ENCODE measurements at places on chromosomes 16 and 17. TPM values are rescaled to one million over a fixed set of nuclear protein-coding genes. Genes with fewer than 3 reads are reported as not detected.

Gene CCDC200
- total RNA-seq: 0.48 TPM

Gene DHRS11
- 26.6 TPM for total RNA-seq

Gene ZNF205
- 26.7 TPM for total RNA-seq

Gene CCL4L2
- not detected for total RNA-seq

Gene GRIN2A
- total RNA-seq: 1.7 TPM

Gene KCNJ18
- total RNA-seq: not detected

Gene HSD17B1
- total RNA-seq: 4.3 TPM

DNA sequence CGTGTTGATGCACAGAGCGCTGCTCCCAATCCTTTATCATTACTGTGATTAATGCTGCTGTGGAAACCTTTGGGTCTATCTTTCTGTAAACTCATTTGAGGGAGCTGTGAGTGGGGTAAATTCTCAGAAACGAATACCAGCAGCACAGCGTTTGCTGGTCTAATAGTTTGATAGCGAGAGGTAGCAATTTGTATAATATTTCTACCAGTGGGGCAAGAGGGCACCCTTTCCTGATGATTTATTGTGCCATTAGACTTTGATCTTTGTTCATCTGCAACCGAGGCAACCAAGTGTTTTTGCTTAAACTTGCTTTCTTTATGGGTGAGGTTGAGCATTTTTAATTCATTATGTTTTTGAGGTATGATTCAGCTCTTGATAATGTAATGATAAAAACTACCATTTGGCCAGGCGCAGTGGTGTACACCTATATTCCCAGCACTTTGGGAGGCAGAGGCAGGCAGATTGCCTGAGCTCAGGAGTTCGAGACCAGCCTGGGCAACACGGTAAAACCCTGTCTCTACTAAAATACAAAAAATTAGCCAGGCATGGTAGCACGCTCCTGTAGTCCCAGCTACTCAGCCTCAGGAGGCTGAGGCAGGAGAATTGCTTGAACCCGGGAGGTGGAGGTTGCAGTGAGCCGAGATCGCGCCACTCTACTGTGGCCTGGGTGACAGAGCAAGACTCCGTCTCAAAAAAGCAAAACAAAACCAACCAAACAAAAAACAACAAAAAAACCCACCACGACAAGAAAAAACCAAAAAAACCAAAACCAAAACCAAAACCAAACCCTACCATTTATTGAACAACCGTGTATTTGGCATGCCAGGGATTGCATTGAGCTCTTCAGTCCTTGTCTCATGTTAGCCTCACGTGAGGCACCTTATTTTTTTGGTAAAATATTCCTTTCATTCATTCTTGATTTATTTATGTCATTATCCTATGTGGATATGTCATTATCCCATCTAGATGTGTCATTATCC is 81.5 kb downstream of the PLCG2 start:
- no peak for DNase-seq
- H3K27ac ChIP-seq: no peak overlapping the region
- no peaks in the 10 kb centered on the region for H3K36me3 ChIP-seq
- no peaks in the 10 kb centered on the region for H3K4me1 ChIP-seq

- no peaks in the 10 kb centered on the region for H3K27me3 ChIP-seq
- H3K4me1 ChIP-seq: no peaks in the 10 kb centered on the region
- no peak overlapping the region for H3K27ac ChIP-seq
- no peak overlapping the region for H3K4me3 ChIP-seq
These were observed 276.8 kb downstream of the STX8 start for GRCh38 chr17:9298776-9299295.

GRCh38 chr17:78427140-78427539 is 48.7 kb downstream of the PGS1 start:
- H3K4me3 ChIP-seq: no peak overlapping the region
- DNase-seq: no peak
- H3K27ac ChIP-seq: no peak overlapping the region
- no peaks in the 10 kb centered on the region for H3K4me1 ChIP-seq
- no peaks in the 10 kb centered on the region for H3K27me3 ChIP-seq
- peaks cover 7% of the 10 kb centered on the region for H3K36me3 ChIP-seq

- H3K36me3 ChIP-seq: peaks cover 29% of the 10 kb centered on the region
- DNase-seq: no peak
- H3K27me3 ChIP-seq: no peaks in the 10 kb centered on the region
- no peak overlapping the region for H3K27ac ChIP-seq
- H3K4me3 ChIP-seq: no peak overlapping the region
These were observed 15.9 kb downstream of the FLOT2 start for GRCh38 chr17:28881533-28882056.

DNA sequence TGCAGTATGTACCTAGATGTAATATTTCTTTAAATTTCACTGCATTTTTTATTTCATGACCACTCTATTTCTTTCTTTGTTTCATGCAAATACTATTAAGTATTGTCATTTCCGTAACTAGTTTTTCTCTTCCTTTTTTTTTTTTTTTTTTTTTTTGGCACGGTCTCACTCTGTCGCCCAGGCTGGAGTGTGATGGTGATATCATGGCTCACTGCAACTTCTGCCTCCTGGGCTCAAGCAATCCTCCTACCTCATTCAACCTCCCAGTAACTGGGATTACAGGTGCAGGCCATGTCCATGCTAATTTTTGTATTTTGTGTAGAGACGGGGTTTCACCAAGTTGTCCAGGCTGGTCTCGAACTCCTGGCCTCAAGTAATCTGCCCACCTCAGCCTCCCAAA is 70.7 kb downstream of the TMEM114 start:
- H3K27me3 ChIP-seq: no peaks in the 10 kb centered on the region
- no peaks in the 10 kb centered on the region for H3K36me3 ChIP-seq
- H3K27ac ChIP-seq: no peak overlapping the region
- H3K4me1 ChIP-seq: no peaks in the 10 kb centered on the region
- DNase-seq: no peak

DNA sequence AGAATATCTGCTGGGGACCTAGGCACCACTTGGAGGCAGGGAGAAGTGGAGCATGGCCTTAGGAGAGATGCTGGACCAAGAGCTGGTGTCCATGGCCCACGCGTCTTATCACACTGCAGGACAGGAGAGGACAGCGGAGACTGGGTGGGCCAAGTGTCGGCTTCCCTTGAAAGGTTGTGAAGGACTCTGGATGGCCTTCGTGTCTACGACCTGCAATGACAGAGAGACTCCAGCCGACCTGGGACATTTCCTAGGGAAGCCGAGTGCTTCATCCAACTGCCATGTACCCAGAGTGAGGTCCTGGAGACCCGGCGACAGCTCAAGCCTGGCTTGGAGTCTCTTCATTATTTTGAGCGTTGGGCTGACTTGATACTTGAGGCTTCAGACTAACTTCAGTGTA is 20.5 kb downstream of the C1QTNF1 start:
- no peak for DNase-seq
- no peaks in the 10 kb centered on the region for H3K4me1 ChIP-seq
- H3K27ac ChIP-seq: no peak overlapping the region
- no peaks in the 10 kb centered on the region for H3K36me3 ChIP-seq
- no peaks in the 10 kb centered on the region for H3K27me3 ChIP-seq

DNA sequence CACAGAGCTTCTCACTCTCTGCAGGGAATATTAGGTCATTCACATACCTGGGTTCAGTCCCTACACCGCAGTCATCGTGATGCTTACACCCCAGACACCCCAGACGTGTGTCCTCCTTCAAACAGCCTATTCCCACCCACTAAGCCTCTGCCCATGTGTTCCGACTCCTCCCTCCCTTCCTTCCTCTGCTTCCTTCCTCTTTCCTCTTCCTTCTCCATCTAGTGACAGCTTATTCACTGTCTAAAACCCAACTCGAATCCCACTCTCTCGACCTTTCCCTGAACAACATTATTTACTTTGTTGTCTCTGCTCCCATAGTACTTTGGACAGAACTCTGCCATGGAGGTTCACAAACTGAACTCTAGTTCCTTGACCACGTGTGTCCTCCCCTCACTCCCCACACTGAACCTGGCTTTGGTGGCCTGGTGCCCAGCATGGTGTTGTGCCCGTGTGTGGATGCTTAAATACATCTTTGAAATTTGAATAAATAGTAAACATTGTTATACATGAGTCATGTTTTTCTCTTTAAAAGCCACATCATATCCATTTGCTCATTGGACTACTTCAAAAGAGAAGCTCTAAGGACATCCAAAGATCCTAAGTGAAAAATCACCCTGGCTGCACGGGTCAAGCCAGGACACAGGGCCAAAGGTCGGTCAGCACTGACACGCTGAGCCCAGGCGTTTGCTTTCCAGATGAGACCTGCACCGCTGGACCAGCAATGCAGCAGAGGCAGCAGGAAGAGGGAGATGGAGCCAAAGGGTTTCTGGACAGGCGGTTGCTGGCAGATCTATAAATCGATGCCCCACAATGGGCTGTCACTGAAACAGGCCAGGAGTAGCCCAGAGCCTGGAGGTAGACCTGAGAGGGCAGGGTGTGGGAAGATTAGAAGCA is 14.1 kb upstream of the G6PC1 start:
- H3K4me1 ChIP-seq: peaks cover 8% of the 10 kb centered on the region
- H3K4me3 ChIP-seq: no peak overlapping the region
- H3K27me3 ChIP-seq: no peaks in the 10 kb centered on the region
- no peak overlapping the region for H3K27ac ChIP-seq
- DNase-seq: no peak

- no peak overlapping the region for H3K4me3 ChIP-seq
- no peak for DNase-seq
- no peaks in the 10 kb centered on the region for H3K27me3 ChIP-seq
- no peak overlapping the region for H3K27ac ChIP-seq
- H3K4me1 ChIP-seq: no peaks in the 10 kb centered on the region
- peaks cover 4% of the 10 kb centered on the region for H3K36me3 ChIP-seq
These were observed 45.0 kb downstream of the USP31 start for GRCh38 chr16:23104032-23104955.

- H3K27me3 ChIP-seq: no peaks in the 10 kb centered on the region
- no peak for DNase-seq
- H3K4me1 ChIP-seq: peaks cover 45% of the 10 kb centered on the region
These were observed 4.5 kb downstream of the ARHGDIA start for GRCh38 chr17:81866440-81867169.

DNA sequence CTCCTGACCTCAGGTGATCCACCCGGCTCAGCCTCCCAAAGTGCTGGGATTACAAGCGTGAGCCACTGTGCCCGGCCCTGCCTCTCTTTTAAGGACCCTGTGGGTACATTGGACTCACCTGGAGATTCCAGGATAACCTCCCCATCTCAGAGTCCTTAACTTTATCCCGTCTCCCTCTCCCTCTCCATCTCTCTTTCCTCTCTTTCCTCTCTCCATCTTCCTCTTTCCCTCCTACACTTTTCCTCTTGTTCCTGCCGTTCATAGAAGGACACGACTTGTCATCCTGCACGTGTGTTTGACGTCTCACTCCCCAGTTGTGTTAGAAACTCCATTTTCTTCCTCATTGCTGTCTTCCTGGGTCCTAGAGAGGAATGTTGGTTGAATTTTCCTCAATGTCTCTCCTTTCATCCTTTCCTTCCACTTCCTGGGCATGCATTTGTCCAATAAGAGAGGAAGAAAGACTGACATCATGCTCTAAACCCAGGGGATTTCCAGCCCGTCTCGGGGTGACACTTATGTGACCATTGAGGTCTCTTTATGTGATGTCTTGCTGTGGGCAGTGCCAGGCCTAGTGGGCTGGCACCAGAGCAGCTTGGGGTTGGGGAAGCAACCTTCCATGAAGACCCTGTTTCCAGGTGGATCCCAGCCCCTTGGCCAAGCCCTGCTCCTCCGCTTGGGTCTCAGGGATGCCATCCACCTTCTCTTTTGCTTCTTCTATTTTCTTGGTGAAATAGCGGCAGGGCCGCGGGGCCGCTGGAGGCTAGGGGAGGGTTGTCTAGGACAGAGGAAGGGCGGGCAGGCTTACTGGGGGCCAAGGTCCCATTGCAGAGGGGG is 39.8 kb upstream of the IRF8 start:
- H3K4me1 ChIP-seq: no peaks in the 10 kb centered on the region
- no peaks in the 10 kb centered on the region for H3K36me3 ChIP-seq
- no peak for DNase-seq

DNA sequence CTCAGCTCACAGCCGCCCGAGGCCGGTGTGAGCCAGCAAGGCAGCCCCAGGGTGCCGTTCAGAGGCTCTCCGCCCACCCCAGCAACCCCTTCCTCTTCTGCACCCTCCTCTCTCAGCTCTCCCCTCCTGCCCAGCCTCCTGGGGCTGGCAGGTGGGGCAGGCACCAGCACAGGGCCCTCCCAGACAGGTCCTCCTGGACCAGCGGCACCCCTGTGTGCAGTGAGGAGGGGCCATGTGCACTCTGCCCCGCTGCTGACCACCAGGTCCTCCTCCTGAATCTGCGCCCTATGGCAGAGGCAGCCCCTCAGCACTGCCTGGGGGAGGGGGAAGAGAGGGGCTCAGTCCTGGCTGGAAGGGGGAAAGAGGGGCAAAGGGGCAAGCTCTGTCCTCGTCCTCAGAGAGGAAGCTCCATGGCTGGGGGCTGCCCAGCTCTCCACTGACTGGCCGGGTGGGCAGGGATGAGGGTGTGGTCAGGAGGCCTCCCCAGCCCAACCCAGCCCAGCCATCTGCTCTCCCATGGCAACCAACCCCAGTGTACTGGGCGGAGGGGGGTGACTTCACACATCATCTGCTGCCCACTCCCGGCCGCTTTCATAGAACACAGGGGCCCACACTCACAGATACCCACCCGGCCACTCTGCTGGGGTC is 5.4 kb upstream of the BCAR1 start:
- H3K27me3 ChIP-seq: no peaks in the 10 kb centered on the region
- no peak overlapping the region for H3K4me3 ChIP-seq
- H3K36me3 ChIP-seq: no peaks in the 10 kb centered on the region
- H3K4me1 ChIP-seq: peaks cover 69% of the 10 kb centered on the region
- no peak for DNase-seq

DNA sequence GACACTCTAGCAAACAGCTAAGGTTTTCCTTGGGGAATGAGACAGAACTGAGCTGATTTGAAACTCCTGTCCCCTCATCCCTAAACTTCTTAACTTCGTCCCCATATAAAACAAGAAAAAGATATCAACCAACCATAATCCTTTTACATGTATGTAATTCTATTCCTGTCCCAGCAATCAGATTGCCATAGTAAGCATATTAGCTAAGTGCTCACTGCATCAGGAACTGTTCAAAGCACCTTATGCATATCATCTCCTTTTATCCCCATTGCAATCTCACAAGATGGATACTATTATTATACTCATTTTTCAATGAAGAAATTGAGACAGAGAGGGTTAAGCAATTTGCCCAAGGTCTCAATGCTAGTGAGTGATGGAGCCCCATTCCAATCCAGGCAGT is 6.8 kb downstream of the KIF18B start:
- H3K4me1 ChIP-seq: peaks cover 15% of the 10 kb centered on the region
- no peak overlapping the region for H3K4me3 ChIP-seq
- no peaks in the 10 kb centered on the region for H3K27me3 ChIP-seq
- no peak for DNase-seq
- peak overlapping the region; percentile 42 for H3K27ac ChIP-seq

GRCh38 chr17:40914075-40914855 is 23.2 kb downstream of the KRT23 start:
- H3K27me3 ChIP-seq: peaks cover 45% of the 10 kb centered on the region
- H3K27ac ChIP-seq: no peak overlapping the region
- DNase-seq: no peak
- H3K4me3 ChIP-seq: no peak overlapping the region
- H3K36me3 ChIP-seq: no peaks in the 10 kb centered on the region

- no peaks in the 10 kb centered on the region for H3K27me3 ChIP-seq
- DNase-seq: no peak
- no peak overlapping the region for H3K27ac ChIP-seq
- H3K4me1 ChIP-seq: no peaks in the 10 kb centered on the region
- H3K36me3 ChIP-seq: peaks cover 3% of the 10 kb centered on the region
These were observed 5.5 kb downstream of the NMRAL1 start for GRCh38 chr16:4468972-4469371.
